ENCODE measurements at places on chromosomes 1 and 21.
A peak's percentile ranks its signal among the peaks of the same experiment; 100 is the strongest.

DNA sequence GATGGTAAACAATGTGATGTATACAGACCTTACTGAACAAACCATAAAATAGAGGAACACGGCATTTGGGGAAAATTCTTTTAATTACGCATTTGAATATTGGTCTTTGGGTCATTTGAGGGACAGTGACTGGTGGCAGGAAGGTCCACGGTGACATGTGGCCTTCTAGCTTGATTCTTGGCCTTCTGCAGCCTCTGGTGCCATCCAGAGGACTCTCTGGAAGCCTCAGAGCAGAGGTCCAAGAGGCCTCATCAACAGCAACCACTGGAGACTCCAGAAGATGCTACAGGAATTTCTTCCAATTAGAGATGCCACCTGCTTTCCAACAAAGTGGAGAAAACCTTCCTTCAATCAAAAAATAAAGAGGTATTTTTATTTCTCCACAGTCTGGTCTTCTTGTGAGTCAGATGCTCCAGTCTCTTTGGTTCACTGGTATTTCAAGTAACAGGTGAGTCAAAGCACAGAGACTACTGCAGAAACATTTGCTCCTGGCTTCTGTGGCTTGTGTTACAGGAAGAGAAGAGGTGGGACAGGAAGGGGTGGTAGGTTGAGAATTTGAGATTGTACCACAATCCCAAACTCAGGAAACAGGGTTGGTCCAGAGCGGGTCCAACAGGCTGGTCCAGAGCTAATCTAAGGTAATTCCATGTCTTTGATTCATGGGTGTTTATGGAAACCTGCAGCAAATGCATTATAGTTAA, 2.7 kb upstream of the F5 start:
- H3K36me3 ChIP-seq = no peaks in the 10 kb centered on the region
- peaks cover 27% of the 10 kb centered on the region for H3K4me1 ChIP-seq
- peak overlapping the region; percentile 85 for H3K27ac ChIP-seq
- peak overlapping the region; percentile 64 for H3K4me3 ChIP-seq

DNA sequence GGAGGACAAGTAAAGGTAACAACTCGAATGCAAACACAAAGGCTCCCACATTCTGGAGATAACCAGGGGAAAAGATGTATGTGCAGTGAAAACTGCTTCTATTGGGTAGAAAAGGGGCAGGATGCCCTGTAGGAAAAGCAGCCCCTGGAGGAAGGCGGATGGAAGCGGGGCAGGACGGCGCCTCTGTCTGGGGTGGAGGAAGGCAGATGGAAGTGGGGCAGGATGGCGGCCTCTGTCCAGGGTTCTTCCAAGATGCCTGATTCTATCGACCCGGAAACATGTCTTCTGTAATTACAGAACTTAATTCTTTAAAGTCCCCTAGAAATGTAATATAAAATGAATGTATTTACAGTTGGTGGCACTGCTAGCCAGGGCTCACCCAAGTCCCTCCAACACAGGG, 24.0 kb upstream of the LRRC47 start:
- DNase-seq = no peak
- peaks cover 11% of the 10 kb centered on the region for H3K4me1 ChIP-seq
- H3K36me3 ChIP-seq = peaks cover 23% of the 10 kb centered on the region
- peak overlapping the region; percentile 69 for H3K27ac ChIP-seq

- peaks cover 17% of the 10 kb centered on the region for H3K4me1 ChIP-seq
- no peak for DNase-seq
- H3K36me3 ChIP-seq = peaks cover 4% of the 10 kb centered on the region
Measured at GRCh38 chr1:16208270-16208987, 4.0 kb downstream of the ARHGEF19 start.

- H3K36me3 ChIP-seq = peaks cover 5% of the 10 kb centered on the region
- H3K27me3 ChIP-seq = peaks cover 11% of the 10 kb centered on the region
Measured at GRCh38 chr1:229086686-229087085, 184.2 kb upstream of the RAB4A start.

DNA sequence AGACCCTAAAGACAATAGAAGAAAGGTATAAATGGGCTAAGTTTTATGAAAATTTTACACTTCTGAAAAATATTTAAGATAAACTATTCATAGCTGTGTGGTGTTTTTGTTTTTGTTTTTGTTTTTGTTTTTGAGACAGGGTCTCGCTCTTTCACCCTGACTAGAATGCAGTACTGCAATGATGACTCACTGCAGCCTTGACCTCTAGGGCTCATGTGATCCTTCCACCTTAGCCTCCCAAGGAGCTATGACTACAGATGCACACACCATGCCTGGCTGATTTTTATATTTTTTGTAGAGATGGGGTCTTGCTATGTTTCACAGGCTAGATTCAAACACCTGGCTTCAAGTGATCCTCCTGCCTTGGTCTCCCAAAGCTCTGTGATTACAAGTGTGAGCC, 66.6 kb downstream of the PUM1 start:
- H3K27ac ChIP-seq = peak overlapping the region; percentile 59
- no peak overlapping the region for H3K4me3 ChIP-seq
- H3K4me1 ChIP-seq = peaks cover 35% of the 10 kb centered on the region
- H3K36me3 ChIP-seq = peaks cover 8% of the 10 kb centered on the region

- H3K27ac ChIP-seq = peak within 1 kb of the TSS; percentile 97
- H3K36me3 ChIP-seq = no peaks in the 10 kb centered on the region
- DNase-seq = no peak
- H3K4me1 ChIP-seq = peaks cover 19% of the 10 kb centered on the region
- no peaks in the 10 kb centered on the region for H3K27me3 ChIP-seq
- H3K4me3 ChIP-seq = peak within 1 kb of the TSS; percentile 93
Measured at GRCh38 chr1:84143796-84144565, at the start of gene PRKACB. PRKACB (plus strand) TSS chr1:84144271; CDS start chr1:84144362, 91 bp downstream.

GRCh38 chr1:180643693-180644092, 11.9 kb downstream of the XPR1 start:
- no peak for DNase-seq
- H3K27me3 ChIP-seq = no peaks in the 10 kb centered on the region
- H3K4me1 ChIP-seq = peaks cover 28% of the 10 kb centered on the region
- H3K36me3 ChIP-seq = peaks cover 6% of the 10 kb centered on the region
- no peak overlapping the region for H3K27ac ChIP-seq
- no peak overlapping the region for H3K4me3 ChIP-seq

DNA sequence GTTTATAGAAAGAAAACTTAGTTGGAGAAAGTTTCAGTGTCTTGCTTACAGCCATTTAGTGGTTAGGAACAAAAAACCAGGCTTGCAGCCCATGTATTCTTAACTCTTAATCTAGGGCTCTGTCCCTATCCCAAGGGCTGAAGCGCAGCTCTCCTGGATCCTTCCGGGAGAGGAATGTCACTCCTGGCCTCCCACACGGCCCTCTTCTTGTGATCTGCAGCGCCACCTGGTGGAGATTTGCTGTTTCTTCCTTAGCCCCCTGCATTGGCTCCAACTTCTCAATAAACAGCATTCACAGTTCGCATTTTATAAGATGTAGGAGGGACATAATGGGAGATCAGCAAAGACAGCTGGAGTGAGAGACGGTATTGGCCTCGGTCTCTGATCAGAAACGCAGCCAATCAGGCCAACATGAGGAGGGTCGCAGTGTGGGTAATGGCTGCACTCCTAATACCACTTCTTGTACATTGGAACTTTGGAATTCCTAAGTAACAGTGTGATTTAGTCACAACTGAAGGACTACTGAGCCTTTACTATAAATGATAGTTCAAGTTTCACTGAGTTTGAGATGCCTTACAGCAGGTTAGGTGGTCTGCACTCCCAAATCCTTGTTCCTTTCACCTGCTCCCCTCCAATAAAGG, 283.4 kb downstream of the ASTN1 start:
- no peak overlapping the region for H3K4me3 ChIP-seq
- DNase-seq = no peak
- H3K27ac ChIP-seq = no peak overlapping the region
- H3K27me3 ChIP-seq = peaks cover 8% of the 10 kb centered on the region

- H3K4me1 ChIP-seq = peaks cover 2% of the 10 kb centered on the region
- no peak overlapping the region for H3K4me3 ChIP-seq
- no peak for DNase-seq
- H3K36me3 ChIP-seq = no peaks in the 10 kb centered on the region
- no peak overlapping the region for H3K27ac ChIP-seq
Measured at GRCh38 chr1:209249785-209250440, 333.6 kb upstream of the CAMK1G start.

GRCh38 chr1:213127074-213127473, 76.0 kb downstream of the RPS6KC1 start:
- H3K27ac ChIP-seq = no peak overlapping the region
- H3K27me3 ChIP-seq = no peaks in the 10 kb centered on the region
- no peak for DNase-seq
- H3K36me3 ChIP-seq = peaks cover 6% of the 10 kb centered on the region
- peaks cover 5% of the 10 kb centered on the region for H3K4me1 ChIP-seq

DNA sequence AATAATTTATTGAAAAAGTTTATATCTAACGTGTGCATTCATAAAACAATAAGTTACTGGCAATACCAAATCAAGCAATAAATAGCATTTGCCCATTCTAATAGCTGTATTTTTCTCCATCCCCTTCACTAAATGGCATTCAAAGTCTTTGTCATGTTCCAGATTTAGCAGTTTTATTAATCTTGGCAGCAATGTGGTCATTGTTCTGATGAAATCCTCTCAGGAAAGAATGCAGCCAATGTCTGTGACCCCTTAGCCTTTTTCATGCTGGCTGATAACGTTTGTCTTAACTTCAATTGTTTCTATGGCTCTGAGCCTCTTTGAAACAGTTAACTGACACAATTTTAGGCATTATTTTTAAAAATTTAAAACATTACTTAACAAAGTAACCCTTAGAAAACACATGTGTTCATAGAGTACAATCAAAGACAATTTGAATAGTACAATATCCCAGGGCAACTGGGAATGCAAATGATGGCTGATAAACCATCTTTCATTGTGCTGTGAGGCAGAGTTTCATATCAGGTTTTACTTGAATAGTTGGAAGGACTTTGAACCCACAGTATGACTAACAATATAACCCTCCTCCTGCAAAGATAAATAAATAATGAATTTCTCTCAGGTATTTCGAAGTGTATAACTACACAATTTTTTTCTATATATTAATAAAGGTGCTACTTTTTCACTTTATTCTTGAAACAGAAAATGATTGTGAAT, 217.5 kb downstream of the LRRIQ3 start:
- H3K27ac ChIP-seq = no peak overlapping the region
- no peaks in the 10 kb centered on the region for H3K27me3 ChIP-seq
- DNase-seq = no peak
- H3K36me3 ChIP-seq = no peaks in the 10 kb centered on the region

GRCh38 chr1:43454270-43455011, 710 bp upstream of the HYI start:
- peak overlapping the region; percentile 90 for H3K27ac ChIP-seq
- peak; percentile 47 for DNase-seq
- peaks cover 18% of the 10 kb centered on the region for H3K4me1 ChIP-seq
- H3K27me3 ChIP-seq = peaks cover 9% of the 10 kb centered on the region
- peaks cover 4% of the 10 kb centered on the region for H3K36me3 ChIP-seq

DNA sequence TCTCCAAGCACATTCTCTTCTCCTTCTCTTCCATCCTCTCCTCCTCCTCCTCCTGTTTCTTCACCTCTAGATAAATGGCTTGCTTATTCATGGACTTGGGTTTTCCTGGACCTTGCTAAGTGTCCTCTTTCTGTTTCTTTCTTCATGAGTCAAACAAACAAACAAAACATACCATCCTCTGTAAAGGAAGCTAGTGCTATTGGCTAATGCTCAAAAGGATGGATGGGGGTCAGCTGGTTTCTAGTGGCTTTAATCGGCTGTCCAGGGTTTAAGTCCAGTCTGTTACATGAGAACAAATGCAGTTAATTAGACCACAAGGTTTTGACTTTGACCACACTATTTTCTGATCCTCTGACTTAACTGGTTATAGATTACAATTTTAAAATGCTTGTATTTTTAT, 83.8 kb upstream of the TSPAN2 start:
- H3K27me3 ChIP-seq = peaks cover 47% of the 10 kb centered on the region
- H3K4me1 ChIP-seq = no peaks in the 10 kb centered on the region
- DNase-seq = no peak
- no peak overlapping the region for H3K27ac ChIP-seq
- H3K36me3 ChIP-seq = peaks cover 4% of the 10 kb centered on the region

DNA sequence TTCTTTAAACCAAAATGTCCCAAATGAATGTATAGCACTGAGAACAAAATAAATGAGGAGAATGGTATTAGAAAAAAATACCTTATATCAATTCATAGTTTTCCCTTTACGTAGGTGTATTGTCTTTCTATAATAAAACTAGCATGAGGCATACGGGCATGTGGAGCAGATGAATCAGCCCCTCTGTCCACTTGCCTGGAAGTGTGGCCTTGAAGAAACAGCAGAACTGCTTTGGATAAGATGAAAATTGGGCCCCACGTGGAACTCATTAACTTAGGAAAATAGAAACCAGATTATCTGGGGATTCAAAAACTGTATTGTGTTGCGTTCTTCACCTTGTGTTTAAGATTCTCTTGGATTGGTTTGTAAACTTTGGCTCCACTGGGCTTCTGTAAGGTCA, 356.8 kb upstream of the B3GALT2 start:
- no peaks in the 10 kb centered on the region for H3K36me3 ChIP-seq
- H3K27ac ChIP-seq = peak overlapping the region; percentile 99
- peaks cover 57% of the 10 kb centered on the region for H3K4me1 ChIP-seq
- H3K4me3 ChIP-seq = peak overlapping the region; percentile 39
- DNase-seq = no peak

- H3K36me3 ChIP-seq = peaks cover 4% of the 10 kb centered on the region
- DNase-seq = no peak
- peaks cover 31% of the 10 kb centered on the region for H3K4me1 ChIP-seq
- H3K4me3 ChIP-seq = peak overlapping the region; percentile 98
- H3K27me3 ChIP-seq = peaks cover 35% of the 10 kb centered on the region
Measured at GRCh38 chr1:54888080-54888733, 1.2 kb upstream of the DHCR24 start.

DNA sequence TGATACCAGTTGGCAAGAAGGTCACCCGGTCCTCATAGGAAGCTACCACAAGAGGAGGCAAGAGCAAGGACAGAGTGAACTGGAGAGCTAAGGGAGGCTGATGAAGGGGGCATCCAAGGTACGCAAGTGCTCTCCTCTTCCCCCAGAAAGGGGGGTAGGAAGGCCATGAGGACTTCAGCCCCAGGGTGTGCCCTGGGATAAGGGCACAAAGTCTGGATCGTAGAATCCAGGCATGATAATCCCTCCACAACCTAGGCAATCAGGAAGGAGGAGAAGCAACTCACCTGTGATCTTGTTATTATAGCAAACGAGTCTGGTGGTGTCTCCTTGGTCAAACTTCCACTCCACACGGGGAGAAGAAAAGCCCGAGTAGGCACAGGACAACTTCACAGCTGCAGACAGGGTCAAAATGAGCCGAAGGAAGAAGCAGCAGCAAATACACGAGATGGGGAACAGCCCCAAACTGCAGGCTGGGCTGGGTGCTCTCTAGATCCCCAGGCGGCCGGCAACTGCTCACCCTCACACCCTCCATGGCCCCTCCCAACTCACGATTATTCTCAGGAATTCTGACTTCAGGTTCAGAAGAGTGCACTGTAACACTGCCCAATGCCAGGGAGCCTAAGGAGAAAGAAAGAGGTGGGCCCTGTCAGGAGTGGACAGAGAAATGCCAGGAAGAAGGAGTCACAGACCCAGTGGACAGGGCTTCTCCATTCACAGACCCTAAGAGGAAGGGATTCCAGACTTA, 20.0 kb downstream of the F11R start:
- no peak for DNase-seq
- H3K4me1 ChIP-seq = peaks cover 8% of the 10 kb centered on the region
- no peak overlapping the region for H3K27ac ChIP-seq
- H3K27me3 ChIP-seq = no peaks in the 10 kb centered on the region

GRCh38 chr1:40266786-40267535, 8.9 kb downstream of the ZMPSTE24 start:
- no peak for DNase-seq
- peaks cover 19% of the 10 kb centered on the region for H3K4me1 ChIP-seq
- peaks cover 10% of the 10 kb centered on the region for H3K36me3 ChIP-seq
- no peak overlapping the region for H3K27ac ChIP-seq
- no peak overlapping the region for H3K4me3 ChIP-seq

Data from T-helper 17 cell (primary cell).